ENCODE measurements at places on chromosomes 4 and X.

DNA sequence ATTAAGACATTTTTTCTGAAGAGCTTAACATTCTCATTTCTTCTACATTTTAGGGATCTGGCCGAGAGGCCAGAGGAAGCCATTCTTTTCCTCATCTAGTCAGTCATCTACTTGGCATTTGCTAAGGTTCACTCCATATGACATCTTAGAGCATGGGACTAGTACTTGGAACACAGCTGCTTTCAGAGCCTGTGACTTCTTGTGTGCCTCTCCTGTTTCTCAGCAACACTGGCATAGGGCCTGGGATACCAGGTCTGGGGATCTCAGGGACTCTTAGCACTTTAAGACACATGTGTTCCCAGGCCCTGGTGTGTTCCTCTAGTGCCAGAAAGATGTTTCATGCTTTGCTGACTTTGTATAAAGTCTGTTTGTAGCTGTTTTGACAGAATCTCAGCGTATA, 7.3 kb downstream of the PLP1 start:
- DNase-seq: no peak

DNA sequence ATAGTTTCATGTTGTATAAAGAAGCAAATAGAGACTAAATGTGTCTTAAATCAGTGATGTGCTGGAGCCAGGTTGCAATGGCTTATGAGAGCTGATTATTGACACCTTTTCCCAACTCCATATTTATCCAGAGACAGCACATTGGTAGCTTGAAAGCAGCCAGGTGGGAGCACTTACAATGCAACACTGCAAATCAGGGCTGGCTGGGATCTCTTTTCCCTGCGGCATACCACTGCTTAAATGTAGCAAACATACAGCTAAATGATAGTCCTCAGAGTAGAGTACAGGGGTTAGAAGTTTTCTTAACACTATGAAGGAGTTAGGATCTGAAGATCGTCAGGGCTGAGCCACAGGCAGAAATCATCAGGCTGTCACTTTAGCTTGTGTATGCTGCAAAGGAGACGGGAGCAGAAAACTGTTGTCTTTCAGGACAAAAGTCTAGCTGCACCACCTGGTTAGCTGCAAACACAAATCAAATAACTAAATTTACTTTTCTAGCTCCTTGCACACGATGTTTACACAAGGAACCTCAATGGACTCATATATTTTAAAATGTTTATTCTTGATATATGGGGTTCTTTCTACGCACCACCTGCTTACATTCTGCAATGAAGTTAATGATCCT, 527.3 kb downstream of the TLL1 start:
- no peak for DNase-seq

GRCh38 chr4:52904421-52904820, 42.3 kb downstream of the RASL11B start:
- no peak for DNase-seq

GRCh38 chr4:82429728-82430192, 502 bp downstream of the HNRNPDL start:
- peak; percentile 63 for DNase-seq

DNA sequence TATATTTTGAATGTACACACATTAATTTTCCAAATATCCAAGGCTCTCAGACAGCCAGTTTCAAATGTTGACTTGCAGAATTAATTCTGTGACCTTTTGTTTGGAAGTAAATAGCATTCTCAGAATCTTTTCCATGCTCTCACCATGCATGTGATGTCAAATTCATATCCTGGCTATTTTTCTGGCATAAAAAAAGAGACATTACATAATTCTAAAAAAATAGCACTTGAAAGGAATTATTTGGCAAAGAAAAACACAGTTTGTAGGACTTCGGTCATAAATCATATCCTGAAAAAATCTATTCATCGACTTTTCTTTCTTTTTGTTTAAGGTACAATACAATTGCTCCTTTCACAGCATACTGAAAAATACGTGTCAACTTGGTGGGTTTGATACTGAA, 111.2 kb downstream of the GLRA3 start:
- DNase-seq: no peak

GRCh38 chrX:102042372-102043325, 82.8 kb upstream of the TCEAL2 start:
- DNase-seq: no peak

DNA sequence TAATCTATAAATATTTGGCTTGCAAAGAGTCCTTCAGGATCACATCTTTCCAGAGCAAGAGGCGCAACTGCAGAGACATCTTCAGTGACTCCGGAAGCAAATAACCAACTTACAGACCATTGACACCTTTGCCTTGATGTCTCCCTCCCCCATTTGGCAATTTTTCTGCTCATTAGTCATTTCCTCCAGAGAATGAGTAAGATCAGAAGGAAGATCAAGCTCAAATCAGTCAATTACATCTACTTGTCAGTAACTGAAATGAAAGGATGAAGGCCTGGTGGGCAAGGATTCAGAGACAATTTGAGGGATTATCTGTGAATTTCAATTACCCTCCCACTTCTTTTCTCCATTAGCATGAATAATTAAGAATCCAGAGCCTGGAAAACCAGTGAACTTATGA, 665.6 kb upstream of the CPEB2 start:
- DNase-seq: no peak

- no peak for DNase-seq
Observed at GRCh38 chrX:132369617-132370326, 119.1 kb downstream of the MBNL3 start.

DNA sequence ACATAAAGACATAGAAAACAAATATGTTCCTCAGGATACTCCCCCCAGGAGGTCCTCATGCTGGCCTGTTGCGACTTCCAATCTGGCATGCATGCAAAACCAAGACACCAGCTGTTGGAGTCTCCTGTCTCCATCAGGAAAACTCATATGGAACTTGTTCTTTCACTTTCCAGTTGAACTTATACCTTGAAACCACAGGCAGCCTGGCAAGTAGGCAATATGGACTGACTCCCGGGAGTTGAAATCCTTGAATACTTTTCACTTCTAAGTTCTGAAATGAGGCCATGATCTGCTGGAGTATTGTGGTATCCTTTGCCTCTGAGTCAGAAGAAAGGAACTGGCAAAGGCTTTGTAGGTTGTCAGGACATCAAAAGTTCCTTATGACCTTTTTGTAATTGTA, 444.2 kb downstream of the IDS start:
- no peak for DNase-seq

DNA sequence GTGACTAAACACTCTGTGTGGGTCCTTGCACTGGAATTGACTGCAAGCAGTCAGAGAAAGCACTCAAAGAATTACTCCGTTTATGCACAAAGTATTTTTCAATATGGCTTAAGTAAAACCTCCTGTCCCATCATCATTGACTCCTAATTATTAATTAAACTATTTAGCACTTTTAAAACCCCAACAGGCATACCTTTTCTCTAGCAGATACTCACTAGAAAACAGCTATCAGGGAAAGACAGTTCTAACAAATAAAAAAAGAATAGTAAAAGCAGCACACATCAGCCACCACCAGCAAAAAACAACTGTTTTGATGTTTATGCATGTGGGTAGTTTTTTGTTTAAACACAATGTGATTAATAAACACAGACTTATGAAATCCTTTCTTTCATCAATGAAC, 66.2 kb upstream of the GYPA start:
- no peak for DNase-seq

DNA sequence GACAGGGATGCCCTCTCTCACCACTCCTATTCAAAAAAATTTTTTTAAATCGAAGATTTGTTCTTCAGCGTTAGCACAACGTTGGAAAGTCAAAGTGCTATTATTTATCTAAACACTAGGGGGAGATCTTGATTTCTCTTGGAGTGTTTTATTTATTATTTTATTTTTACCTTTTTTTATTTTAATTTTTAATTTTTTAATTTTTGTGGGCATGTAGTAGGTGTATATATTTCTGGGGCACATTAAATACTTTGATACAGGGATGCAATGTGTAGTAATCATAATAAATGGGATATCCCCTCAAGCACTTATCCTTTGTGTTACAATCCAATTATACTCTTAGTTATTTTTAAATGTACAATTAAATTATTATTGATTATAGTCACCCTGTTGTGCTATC, 37.4 kb upstream of the SLC10A4 start:
- no peak for DNase-seq

GRCh38 chr4:186932631-186933187, 209.1 kb upstream of the FAT1 start:
- no peak for DNase-seq

DNA sequence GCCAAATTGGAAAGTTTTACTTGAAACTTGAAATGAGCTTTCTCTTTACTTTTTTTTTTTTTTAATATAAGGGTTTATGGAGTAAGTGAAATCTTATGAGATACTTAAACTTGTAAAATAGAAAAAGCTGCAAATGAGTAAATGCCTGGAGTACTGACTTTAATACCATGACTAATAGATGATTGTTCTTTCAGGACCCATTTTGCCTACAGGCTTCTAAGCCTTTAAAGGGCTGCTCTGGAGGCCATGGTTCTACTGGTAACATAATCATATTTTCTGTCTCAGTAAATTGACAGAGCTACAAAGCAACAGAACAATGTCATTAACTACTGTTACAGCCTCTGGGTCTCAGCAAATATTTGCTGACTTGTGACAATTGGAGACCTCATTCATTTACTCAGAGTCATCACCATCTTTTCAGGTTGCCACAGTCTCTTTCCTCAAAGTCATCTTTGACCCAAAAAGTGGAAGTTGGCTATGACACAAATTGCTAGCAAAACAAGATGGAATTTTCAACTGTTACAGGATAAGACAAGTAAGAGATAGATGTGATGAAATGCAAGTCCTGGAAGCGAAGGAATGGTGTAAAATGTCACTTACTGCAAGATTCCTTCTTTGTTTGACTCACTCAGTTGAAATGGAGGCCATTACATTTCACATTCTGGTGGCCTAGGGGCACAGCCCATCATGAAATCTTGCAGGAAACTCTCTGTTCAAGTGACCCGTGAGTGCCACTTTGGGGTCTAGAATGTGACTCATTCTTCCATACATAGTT, 132.7 kb downstream of the BTC start:
- no peak for DNase-seq

- no peak for DNase-seq
Observed at GRCh38 chrX:100341142-100341510, 68.9 kb downstream of the PCDH19 start.

- DNase-seq: no peak
Observed at GRCh38 chr4:89284828-89285227, 22.8 kb downstream of the GPRIN3 start.

GRCh38 chr4:131584587-131584986, 1564.5 kb upstream of the PCDH10 start:
- DNase-seq: no peak

DNA sequence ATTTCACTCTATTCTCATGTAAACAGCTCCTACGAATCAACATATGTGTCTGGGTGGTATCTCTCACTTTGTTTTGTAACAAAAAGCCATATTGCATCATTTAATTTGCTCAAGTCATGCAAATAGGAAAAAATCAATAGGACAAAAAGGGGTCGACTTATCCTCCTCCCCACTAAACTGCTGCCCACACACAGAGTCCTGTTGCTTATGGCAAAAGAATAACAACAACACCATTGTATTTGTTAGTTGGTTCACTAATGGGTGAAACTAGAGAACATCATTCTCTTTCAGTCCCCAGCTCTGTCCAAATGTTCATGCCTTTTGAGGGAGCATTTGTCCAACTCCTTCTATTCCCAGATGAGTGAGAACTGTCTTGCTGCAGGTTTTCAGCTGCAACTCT, 2.1 kb downstream of the HHIP start:
- DNase-seq: no peak

DNA sequence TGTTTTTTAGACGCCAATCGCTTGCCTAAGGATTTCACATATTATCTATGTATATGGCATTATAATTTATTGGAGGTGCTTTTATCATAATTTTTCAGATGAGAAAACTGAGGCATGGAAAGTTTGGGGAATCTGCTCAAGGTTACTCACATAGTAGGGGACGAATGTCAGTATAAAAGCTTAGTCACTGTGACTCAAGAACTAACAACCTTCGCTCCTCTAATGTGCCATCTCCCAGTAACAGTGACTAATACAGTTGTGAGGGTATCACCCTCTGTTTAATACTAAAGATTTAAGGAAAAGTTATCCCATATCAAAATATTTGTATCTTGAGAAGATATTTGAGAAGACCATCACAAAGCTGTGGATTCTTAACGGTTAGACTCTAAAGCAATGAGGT, 353.1 kb upstream of the SPOCK3 start:
- DNase-seq: no peak

- no peak for DNase-seq
Observed at GRCh38 chrX:135530097-135530496, 9.6 kb downstream of the INTS6L start.

Data from activated T-cell treated with anti-CD3 and anti-CD28 coated beads for 1 hour (primary cell).